Hematopoietic multipotent progenitor cell treated with erythropoietin and hydrocortisone succinate and interleukin-3 and kit ligand, for 6 days (in vitro differentiated cells): ENCODE measurements at places on chromosomes 11 and 22.
A peak's percentile ranks its signal among the peaks of the same experiment; 100 is the strongest.

- no peak for DNase-seq
These were observed 87.3 kb upstream of the DBX1 start for GRCh38 chr11:20247591-20248007.

DNA sequence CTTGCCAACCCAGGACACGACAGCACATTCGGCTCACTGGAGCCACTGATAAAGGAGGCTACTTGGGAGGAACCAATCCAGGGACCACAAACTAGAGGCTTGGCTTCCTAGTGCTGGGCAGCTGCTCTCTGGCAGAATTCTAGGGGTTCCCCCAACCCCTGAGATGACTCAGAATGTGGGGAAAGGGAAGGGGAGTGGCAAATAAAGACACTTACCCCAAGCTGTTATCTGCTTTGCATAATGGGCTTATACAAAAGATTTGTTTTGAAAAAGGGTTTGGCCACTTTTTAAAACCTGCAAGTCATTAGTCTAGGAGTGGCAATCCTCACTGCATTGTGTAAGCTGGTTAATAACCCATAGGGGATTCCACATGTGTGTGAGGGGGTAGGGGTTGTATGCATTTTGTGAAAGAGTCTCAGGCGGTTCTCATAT, 64.1 kb upstream of the LMO1 start:
- peak; percentile 40 for DNase-seq

GRCh38 chr11:47857892-47858543, 9.9 kb upstream of the NUP160 start:
- DNase-seq: no peak

- DNase-seq: no peak
These were observed 46.3 kb downstream of the TRAF6 start for GRCh38 chr11:36463781-36464180.

GRCh38 chr11:123231256-123231655, 36.2 kb upstream of the CLMP start:
- no peak for DNase-seq

DNA sequence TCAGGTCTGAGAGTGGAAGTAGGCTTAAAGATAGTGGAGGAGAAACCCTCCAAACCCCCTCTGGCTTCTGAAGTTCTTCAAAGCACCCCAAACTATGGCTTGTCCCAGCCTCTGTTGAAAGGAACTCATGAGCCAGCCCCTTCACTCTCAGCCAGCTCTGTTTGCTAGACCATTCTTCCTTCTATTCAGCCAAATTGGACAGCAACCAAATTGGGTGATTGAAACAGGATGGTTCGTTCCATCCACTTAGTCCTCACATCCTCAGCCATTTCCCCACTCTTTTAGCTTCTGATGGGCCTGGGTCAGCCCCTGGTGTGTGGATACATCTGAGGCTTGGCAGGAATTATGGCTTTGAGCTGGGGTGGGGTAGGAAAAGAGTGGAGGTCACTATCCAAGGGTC, 4.5 kb downstream of the HTR3A start:
- DNase-seq: no peak

DNA sequence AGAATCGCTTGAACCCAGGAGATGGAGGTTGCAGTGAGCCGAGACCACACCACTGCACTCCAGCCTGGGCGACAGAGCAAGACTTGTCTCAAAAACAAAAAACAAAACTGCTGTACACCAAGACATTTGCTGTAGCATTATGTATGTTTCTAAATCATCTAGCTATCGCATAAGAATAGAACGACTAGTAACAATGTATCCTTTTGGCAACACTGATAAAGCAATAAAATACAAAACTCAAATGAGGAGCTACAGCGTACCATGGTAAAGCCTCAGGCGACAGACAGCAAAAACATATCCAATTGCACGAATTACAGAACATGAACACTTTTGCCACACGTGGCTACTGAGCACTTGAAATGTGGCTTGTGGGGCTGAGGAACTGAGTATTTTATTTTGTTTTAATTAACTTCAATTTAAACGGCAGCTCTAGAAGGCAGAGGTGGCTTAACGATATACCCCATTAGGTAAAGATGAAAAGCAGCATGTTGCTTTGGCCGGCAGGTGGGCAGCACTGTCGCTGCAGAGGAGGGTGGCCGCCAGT, 2.3 kb downstream of the TUBGCP6 start:
- no peak for DNase-seq

DNA sequence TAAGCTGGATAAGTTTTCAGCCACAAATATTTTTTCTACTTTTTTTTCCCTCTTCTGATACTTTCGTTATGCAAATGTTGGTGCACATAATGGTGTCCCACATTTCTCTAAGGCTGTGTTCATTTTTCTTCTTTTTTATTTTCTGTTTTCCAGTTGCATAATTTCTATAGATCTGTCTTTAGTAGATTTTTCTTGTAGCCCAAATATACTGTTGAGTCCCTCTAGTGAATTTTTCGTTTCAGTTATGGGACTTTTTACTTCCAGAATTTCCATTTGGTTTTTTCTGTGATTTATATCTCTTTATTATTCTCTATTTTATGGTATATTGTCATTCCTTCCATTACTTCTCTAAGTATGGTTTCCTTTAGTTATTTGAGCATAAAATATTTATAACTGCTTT, 72.0 kb downstream of the SWAP70 start:
- no peak for DNase-seq

DNA sequence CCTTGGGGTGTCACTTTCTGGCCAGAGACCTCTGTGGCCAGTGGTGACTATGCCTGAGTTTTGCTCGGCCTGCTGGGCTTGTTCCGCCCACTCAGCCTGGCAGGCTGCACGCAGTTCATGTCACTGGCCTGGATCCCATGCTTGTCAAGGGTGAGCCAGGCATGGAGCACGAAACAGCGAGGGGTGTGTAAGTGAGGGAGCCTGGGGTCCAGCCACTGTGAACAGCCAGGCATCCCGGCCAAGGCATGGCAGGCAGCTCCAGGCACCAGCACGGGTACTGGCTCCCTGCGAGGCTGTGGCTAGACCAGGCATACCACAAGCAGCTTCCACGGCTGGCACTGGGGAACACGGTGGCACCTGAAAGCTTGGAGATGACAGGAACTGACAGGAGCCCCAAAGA, 214.3 kb downstream of the LRRC4C start:
- no peak for DNase-seq

DNA sequence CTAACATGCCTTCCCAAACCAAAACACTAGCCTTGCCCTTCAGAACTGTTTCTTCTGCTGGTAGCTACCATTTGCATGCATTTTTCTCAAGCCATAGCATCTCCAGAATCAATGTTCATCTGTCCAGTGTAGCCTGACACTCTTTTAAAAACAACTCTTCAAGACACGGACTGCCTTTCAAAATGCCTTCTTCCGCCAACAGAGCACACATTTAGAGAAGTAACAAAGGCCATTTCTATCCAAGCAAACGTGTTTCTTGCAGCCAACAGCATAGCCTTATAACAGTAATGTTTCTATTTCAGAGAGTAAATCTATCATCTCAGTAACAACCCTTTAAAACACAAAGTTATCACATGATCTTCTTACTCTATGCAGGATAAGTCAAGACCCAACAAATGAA, 143.3 kb upstream of the MTMR2 start:
- no peak for DNase-seq

DNA sequence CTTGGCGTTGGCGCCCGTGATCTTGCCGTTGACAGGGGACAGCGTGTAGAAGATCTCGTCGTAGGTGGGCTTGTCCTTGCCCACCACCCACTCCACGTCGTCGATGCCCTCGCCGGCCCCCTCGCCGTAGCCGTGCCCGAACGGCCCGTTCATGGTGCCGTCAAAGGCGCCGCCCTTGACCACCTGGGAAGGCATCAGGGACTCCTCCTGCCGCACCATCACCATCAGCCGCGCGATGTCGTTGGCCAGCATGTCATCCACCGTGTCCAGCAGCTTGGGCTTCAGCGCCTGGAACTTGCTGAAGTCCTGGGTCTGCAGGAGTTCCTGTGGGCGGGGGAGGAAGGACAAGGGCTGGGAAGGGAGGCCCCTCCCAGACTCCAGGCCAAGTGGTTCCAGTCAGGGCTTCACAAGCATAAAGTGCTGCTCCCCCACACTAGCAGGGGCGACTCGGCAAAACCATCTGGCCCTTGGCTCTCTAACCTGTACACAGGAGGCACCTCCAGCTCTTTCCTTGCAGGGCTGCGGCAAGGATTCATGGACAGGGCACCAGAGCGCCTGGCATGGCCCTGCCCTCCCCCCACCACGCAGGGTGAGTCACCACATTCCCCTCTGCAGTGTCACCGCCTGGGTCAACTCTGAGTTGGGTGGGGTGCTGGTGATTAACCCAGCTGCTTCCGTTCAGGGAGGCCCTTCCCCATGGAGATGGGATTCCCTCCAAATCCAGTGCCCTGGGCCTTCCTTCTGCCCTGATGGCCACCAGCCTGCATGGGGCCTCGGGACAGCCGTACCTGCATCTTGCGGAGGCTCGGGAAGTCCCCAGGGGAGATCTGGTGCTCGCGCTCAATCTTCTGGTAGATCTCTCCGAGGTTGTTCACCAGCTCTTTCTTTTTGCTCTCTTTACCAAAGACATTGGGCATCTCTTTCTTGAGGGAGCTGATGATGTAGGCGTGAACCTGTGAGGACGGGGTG, 10.4 kb upstream of the CDC42BPG start:
- DNase-seq: peak; percentile 85

DNA sequence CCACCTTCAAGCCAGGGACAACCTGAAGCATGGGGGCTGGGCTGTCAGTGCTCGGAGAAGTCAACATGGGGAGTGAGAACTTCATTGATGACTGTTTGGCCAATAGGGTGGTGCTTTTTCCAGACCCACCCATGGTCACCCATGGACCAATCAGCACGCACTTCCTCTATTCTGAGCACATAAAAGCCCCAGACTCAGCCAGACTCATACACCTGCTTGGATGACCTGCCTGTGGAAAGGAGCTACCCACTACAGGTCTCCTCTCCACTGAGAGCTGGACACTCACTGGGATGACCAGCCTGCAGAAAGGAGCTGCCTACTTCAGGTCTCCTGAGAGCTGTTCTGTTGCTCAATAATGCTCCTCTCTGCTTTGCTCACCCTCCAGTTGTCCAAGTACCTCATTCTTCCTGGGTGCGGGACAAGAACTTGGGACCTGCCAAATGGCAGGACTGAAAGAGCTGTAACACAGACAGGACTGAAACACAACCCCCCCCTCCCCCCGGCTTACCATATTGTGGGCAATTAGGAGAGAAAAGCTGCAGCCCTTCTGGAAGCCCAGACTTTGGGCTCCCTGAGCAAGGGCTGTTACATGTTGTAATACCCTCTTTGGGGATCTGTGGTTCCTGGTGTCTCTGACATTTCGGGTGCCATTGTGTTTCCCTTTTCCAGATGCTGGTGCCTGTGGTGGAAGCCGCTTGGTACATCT, 44.4 kb upstream of the WNT11 start:
- no peak for DNase-seq

GRCh38 chr11:41320238-41320637, 139.2 kb downstream of the LRRC4C start:
- DNase-seq: no peak

DNA sequence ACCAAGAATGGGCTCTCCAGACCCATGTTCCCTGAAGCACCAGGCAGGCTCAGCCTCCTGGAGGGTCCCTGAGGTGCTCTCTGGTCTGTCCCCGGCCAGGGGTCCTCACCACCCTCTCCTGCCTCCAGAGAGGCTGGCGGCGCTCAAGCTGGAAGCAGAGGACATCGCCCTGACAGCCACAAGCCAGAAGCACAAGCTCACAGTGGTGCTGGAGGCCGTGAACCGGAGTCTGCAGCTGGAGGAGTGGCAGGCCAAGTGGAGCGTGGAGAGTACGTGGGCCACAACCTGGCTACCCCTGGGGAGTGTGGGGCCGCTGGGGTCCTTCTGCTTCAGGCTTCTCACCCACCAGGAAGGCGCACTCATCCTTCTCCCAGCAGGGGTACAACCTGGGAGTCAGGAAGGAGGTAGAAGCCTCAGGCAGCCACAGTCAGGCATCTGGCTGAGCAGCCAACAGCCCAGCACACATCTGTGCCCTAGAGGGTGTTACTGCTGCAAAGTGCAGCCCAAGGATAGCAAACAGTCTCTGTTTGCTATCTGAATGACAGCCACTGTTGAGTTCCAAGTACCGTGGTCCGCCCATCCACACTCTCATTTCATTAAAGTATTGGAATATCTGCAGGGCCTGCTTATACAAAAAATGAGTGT, 8.4 kb downstream of the PARVG start:
- DNase-seq: no peak

DNA sequence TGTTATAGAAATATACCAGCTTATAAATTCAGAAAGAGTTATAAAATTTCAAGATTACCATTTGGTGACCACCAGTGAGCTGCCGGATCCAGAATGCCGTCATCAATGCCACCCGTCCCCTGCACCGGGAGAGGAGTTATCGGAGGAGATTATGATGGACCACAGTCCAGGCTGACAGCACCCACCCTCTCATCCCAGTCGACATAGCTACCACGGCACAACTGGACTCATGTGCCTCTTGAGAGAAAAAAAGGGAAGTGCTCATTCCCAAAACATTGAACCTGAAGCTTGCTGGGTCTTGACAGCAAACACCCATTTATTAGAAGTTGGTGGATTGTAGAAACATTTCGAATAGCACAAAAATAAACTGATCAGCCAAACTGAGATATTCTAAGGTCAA, 1331.5 kb downstream of the TBC1D22A start:
- no peak for DNase-seq

DNA sequence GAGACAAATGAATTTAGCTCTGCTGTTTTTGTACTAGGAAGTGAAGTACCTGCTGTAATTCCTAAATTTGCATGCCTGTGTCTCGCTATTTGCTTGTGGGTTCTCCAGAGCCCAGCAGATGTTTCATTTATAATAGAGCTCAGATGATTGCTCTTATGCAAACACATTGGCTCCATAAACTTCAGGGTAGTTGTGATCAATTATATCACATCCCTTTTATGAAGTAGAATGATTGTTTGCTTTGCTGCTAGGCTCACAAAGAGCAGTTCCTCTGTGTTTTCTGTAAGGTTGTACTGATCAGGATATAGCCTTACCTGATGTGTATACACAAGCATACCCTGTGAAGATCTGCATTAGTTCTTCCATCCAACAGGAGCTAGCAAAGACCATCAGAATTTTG, 64.1 kb downstream of the C11orf87 start:
- DNase-seq: no peak

DNA sequence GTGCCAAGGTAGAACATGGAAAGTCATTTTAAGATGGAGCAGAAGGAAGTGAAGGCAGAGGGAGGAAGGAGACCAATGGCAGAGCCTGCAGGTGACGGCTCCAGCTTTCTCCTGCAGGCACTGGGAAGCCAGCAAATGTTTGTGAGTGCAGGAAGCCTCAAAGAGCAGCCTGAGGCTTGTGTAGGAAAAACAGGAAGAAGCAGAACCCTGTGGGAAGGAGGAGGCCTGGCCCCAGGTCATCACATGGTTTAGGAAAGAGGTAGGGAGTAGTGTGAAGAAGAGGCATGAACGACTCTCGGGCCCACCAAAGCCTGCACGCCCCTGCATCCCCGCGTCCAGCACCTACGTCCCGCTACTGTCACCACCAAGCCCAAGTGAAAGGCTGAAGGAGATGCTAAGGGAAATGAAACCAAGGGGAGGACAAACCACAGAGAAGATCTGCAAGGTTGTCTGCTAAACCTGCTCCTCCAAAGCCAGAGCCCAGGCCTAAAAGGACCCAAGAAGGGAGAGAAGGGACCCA, 151.5 kb downstream of the CHST1 start:
- no peak for DNase-seq

- DNase-seq: peak; percentile 42
These were observed 26.5 kb downstream of the GRAMD4 start for GRCh38 chr22:46646531-46647215.

- DNase-seq: peak; percentile 77
These were observed 62.1 kb upstream of the NUP50 start for GRCh38 chr22:45101515-45102227.
